HFFc6 (cell line): ENCODE measurements at places on chromosomes 6 and 20. TPM values are rescaled to one million over a fixed set of nuclear protein-coding genes. Genes with fewer than 3 reads are reported as not detected.

- DNase-seq = no peak
Measured at GRCh38 chr6:57163956-57164355, 8.2 kb upstream of the BAG2 start.

Gene TMC2
- total RNA-seq = not detected in 3 replicates

Gene SNX21
- 22.4 to 24.7 TPM (median 23.1 TPM) in 3 replicates for total RNA-seq

DNA sequence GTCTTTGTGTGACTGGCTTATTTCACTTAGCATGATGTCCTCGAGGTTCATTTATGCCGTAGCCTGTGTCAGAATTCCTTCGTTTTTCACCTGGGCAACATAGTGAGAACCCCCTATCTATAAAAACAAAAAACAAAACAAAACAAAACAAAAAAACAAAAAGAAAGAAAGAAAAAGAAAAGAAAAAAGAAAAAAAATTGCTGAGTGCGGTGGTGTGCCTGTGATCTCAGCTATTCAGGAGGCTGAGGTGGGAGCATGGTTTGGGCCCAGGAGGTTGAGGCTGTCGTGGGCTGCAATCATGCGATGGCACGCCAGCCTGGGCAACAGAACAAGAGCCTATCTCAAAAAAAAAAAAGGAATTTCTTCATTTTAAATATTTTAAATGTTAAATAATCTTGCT is 38.4 kb downstream of the VEGFA start:
- no peak for DNase-seq

DNA sequence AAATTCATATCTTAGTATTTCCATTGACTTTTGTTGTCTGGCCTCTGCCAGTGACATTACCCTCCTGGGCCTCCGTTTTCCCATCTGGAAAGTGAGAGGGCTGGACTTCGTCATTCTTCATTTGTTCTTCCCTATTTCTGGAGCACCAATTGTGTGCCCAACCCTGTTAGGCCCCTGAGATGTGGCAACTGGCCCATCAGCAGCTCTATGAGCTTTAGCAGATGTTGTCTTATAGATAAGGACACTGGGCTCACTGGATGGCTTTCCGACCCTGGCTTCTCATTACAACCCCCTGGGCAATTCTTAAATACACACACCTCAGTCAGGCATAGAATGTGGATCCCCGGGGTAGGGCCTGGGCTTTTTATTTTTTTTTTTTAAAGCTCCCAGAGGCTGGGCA is 14.7 kb downstream of the PABPC1L start:
- no peak for DNase-seq

DNA sequence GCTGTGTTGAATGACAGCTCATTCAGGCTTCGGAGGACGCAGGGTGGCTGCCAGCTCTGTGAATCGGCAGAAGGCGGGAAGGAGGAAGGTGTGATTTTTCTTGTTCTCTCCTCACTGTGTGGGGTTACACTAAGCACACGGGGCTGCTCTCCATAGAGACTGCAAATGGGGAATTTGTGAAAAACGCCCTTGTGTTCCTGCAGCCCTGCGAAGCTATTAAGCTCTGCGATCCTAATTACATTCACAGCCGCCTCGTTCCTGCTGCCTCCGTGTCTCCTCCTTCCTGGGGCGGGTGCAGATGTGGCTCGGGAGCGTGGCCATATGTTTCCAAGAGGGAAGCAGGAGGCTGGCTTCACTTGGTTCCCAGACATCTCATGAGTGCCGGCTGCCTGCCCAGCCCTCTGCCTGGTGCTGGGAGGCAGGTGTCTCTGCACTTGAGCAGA is 124.0 kb downstream of the TOX2 start:
- no peak for DNase-seq

DNA sequence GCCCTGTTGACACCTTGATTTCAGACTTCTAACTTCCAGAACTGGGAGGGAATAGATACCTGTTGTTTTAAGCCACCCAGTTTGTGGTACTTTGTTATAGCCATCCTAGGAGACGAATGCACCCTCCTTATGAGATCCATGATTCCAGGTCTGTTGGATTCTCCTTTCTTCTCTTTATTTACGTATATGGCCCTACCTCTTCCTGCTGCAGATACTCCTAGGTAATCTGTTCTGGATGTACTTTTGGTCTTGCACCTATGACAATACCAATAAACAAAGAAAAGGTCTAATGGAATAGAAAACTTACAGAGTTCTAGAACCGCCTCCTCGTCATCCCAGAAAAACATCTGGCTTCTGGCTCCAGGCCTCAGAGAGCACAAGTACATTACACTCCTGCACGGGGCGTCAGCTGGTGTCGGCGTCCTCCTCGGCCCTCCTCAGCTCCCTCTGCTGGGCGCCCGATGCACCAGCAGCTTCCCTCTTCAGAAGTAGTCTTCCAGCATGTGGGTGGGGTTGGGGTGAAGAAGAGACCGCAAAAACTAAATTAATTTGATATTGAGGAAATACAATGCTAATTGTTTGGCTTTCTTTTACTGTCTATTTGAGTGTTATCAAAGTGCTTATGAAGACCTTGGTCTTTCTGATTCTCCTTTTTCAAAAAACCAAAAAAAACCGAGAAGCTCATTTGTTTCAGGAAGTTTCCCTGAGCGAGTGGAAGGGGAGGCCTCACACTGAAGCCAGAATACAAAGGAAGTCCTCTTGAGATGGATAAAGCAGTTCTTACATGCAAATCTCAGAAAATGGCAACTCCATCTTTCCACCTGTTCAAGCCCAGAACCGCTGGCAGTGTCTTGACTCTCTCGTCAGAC is 9.7 kb upstream of the ATXN1 start:
- peak; percentile 74 for DNase-seq

DNA sequence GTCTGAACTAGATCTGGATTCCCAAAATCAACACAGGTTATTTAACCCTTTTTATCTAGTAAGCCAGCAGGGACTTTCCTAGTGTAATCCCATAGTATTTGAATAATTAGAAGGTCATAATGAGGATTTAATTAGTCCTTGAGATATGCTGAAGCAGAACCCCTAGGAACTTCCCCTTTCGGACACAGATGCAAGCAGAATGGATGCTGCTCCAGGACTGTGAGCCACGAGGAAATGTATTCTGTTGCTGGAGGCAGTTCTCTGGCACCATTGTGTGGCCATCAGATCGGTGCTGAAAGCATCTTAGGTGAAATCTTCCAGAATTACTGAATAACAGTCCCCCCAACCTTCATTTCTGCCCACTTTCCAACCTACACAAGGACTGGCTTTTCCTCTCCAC is 206.9 kb downstream of the TMEM242 start:
- DNase-seq = no peak

Gene TUBB2B
- 1.1 TPM in 2 replicates for total RNA-seq

DNA sequence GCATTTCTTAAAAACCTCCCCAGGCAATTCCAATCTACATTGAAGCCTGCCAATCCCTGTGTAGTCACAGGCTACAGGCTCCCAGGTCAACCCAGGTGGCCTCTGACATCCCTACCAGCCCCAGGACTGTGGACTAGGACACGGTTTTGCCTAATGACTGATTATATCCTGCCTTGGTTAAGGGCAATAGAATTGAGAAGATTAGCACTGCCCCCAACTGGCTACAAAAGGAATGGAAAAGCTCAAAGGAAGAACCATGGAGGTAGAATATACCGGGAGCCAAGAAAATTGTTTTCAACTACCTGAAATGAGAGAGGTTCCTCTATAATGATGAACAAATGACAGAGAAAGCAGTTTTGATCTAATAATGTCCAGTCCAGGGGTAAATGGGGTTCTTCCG is 421.1 kb upstream of the AGPAT4 start:
- DNase-seq = no peak

DNA sequence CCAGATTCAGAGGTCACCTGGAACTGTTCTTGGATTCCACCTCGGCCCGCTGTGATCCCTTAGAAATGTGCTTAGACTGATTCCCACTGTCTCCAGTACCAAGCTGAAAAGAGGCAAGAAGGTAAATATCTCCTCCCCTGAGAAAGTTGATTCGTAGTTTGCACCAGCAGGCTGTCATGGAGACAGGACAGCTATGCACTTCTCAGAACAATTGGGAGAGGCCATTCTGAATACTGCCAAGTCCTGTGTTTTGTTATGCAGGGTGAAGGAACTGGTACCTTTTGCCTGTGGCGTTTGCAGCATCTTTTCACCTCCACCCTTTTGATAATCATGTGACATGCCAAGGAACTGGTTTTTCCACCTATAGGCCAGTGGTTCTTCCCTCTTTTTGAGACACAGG is 58.2 kb upstream of the RNGTT start:
- no peak for DNase-seq

GRCh38 chr6:163730246-163731210 is 316.0 kb downstream of the QKI start:
- no peak for DNase-seq

DNA sequence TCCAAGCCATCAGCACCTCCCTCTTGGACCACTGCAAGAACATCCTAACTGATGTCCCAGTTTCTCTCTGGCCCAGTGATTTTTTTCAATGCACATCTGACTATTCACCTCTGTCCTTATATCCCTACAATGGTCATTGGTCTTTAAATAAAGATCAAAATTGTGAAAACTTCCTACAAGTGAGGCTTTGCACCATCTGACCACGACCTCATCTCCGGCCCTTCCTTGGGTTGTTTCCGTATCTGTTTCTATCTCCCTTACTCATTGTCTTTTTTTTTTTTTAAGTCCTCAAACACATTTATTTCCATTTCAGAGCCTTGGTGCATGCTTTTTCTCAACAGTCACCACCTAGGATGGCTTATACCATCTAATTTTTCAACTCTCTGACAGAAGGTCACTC is 88.1 kb downstream of the IPCEF1 start:
- DNase-seq = no peak

Gene VWA7
- 0.23 to 0.84 TPM (median 0.66 TPM) in 3 replicates for total RNA-seq

GRCh38 chr6:158717341-158718330 is 67.8 kb downstream of the SYTL3 start:
- DNase-seq = no peak

DNA sequence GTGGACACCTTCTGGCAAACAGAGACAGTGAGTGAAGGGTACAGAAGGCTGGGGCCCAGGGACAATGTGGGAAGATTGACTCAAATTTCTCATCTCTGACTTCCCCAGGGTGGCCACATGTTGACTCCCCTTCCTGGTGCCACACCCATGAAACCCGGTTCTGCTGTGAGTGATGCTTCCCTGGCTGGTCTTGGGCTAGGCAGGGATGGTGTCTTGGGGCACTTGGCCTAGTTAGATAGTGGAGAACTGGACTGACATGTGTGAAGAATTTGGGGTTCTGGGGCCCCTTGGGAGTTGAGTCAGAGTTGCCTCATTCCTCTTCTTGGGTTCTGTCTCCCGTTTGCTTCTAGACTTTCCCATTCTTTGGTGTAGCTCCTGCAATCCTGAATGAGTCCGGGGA is 34.2 kb downstream of the GSS start:
- no peak for DNase-seq

Gene OPRM1
- not detected in 3 replicates for total RNA-seq

DNA sequence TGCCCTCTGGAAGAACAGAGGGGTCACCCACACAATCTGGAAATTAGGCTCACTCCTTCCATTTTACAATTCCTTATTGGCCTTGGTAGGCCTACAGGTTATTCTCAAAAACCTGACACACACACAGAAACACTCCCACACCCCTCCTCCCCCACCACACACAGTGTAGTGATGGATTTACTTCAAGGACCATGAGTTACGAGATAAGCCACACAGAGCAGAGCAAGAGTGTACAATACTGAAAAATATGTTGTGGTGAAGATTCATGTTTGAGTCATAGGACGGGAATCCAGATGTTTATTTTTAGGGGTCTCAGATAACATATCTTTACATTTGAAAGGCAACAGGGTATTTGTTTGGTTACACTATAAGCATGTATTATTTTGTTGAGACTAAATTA is 291.9 kb downstream of the PLCB1 start:
- DNase-seq = peak; percentile 48

DNA sequence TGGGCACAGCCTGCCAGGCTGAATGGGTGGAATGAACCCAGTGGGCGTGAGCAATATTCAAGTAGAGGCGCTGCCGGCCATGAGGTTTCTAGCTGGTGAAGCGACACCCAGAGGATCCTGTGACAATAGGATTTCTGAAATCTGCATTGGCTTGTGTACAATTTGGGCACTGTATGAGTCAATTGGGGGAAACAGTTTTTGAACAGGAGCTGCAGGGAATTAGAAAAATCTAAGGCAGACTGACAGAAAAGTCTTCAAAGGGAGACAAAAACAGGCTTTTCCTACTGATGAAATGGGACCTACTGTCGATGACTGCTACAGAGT is 148.8 kb upstream of the PROKR2 start:
- DNase-seq = no peak

DNA sequence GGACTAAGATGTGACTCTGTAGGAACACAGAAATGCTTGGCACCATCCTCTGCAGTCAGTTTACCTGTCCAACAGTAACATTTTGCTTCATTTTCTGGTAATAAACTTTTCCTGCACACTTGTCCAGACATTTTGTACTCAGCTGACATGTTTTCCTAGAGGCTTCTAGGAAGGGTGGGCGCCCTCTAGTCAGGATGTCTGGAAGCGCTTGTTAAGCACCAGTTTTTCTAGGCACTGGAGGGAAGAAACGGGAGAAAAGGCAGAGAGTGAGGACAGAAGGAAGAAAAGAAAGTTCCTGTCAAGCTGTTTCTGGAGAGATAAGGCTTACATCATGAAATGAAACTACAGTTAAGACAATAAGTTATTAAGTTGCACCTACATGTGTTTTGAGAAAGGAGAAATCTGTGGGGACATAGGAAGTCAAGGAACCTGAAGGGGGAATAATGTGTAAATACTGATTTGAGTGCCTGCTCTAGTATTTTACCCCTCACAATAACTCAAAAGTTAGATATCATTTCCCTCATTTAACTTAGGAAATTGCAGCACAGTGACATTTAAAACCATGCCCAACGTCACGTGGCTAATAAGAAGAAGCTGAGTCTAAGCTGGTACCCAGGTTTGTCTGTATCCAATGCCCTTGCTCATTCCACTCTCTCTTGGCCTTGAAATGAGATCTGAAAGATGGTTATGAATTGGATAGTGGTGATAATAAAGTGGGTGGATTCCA is 42.7 kb upstream of the TNFRSF21 start:
- no peak for DNase-seq

DNA sequence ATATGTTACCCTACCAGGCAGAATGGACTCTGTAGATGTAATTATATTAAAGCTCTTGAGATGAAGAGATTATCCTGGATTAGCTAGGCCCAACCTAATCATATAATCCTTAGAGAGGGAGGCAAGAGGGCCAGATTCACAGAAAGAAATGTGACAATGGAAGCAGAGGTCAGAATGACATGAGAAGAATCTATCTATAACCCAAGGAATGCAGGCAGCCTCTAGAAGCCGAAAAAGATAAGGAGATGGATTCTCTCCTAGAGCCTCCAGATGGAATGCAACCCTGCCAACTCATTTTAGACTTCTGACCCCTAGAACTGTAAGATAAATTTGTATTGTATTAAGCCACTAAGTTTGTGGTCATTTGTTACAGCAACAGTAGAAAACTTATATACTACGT is 12.3 kb downstream of the PXT1 start:
- DNase-seq = no peak

DNA sequence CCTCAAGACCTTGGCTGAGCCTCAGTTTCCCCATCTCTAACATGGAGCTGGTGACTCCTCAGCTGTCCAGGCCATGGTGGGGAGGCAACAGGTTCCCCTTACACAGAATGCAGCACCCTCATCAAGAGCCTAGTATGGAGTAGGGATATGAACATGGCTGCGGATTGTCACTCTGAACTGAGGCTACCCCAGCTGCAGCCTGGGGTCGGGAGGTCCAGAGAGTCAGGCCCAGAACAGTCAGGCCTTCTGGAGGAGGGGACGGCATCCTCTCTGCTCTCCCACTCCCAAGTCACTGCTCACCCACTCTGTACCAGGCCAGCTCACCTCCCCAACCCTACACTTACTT is 1.4 kb upstream of the FOXS1 start:
- no peak for DNase-seq

GRCh38 chr20:23270382-23270911 is 80.1 kb upstream of the NXT1 start:
- no peak for DNase-seq
